Activated naive CD4-positive, alpha-beta T cell treated with anti-CD3 and anti-CD28 coated beads for 36 hours (primary cell): ENCODE measurements at places on chromosomes 5 and 9. TPM values are rescaled to one million over a fixed set of nuclear protein-coding genes. Genes with fewer than 3 reads are reported as not detected.

The CDC25C gene
- 26.6 TPM for total RNA-seq

The CRHBP gene
- not detected for total RNA-seq

The LCN1 gene
- total RNA-seq = not detected

The DNAH5 gene
- not detected for total RNA-seq

The NUP155 gene
- total RNA-seq = 79.2 TPM

The FOXB2 gene
- not detected for total RNA-seq

The PCDHB16 gene
- total RNA-seq = not detected

The MCIDAS gene
- 0.17 TPM for total RNA-seq

DNA sequence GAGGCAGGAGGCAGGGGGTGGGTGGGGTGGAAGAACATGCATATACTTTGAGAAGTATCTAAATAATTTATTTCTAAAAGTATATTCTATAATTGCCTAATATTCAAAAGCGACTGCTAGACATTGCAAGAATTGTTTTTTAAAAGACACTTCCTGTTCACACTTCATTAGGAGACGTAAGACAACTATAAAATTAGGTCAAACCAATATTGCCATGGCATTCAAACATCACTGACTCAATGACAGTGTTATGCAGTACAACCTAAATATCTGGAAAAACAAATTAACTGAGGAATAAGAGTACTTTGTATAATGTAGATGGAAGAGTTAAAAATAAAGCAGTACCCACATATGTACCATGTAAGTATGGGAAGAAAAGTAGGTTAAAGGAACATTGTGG is 4.5 kb downstream of the CCNH start:
- peaks cover 55% of the 10 kb centered on the region for H3K36me3 ChIP-seq
- H3K4me3 ChIP-seq = no peak overlapping the region
- H3K4me1 ChIP-seq = peaks cover 62% of the 10 kb centered on the region
- peak overlapping the region; percentile 73 for H3K27ac ChIP-seq

DNA sequence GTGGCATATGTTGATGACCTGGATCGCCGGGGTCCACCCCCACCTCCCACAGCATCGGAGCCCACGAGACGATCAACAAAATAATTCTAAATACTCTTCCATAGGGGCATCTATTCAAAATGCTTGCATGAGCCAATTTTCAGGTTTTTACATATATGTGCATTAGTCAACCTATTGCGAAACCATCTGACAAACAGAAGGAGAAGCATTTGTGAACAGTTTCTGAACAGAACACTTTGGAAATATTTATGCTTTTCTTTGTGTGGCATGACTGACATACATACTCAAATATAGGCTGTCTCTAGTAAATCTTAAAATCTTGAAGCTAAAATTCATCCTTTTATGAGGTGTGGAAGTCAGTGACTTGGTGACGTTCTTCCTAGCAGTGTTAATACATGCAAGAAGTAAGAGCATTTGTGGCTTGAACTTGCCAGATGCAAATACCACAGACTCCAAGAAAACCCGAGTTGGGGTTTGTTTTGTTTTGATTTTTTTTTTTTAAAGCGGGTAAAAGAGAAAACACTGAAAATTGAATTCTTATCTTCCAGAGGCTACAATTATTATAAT is 5.3 kb downstream of the GPR151 start:
- H3K4me1 ChIP-seq = no peaks in the 10 kb centered on the region
- peaks cover 35% of the 10 kb centered on the region for H3K36me3 ChIP-seq
- no peak overlapping the region for H3K4me3 ChIP-seq
- H3K27me3 ChIP-seq = no peaks in the 10 kb centered on the region
- no peak for DNase-seq

DNA sequence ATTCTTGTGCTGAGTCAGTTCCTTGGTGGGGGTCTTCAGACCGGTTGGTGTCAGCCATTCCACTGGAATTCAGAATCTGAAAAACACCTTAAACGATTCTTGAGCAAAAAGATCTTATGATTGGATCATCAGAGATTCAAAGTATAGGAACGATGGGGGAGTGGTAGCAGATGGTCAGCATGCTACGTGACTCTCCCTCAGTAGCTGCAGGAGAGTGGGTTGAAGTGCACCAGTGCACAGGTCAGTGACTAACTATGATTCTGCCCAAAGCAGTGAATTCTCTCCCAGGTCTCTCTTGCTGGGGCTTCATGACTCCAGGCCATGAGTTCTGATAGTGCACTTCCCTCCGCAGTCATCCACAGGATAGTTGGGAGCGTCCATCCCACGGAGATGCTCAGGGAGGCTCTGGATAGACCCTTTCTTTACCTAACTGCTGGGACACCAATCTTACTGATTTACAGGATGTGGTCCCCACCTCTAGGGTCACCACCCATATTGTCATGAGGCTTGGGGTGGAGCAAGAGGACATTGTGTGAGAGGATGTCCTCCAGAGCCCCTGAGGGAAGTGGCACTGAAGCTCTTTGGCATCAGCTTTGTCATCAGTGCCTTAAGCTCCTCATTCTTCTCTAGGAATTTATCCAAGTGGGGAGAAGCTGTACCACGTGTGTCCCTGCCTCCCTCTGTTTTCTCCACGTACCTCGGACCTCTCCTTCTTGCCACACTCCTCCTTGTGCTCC is 62.0 kb downstream of the RASGRF2 start:
- H3K4me3 ChIP-seq = no peak overlapping the region
- no peaks in the 10 kb centered on the region for H3K27me3 ChIP-seq
- DNase-seq = no peak
- H3K27ac ChIP-seq = no peak overlapping the region
- peaks cover 86% of the 10 kb centered on the region for H3K4me1 ChIP-seq

- no peaks in the 10 kb centered on the region for H3K4me1 ChIP-seq
- DNase-seq = no peak
- H3K4me3 ChIP-seq = no peak overlapping the region
- H3K27me3 ChIP-seq = peaks cover 11% of the 10 kb centered on the region
- no peak overlapping the region for H3K27ac ChIP-seq
Observed at GRCh38 chr5:174614500-174615135, 109.8 kb upstream of the MSX2 start.

GRCh38 chr5:131228646-131229045 is 35.2 kb upstream of the CDC42SE2 start:
- no peak for DNase-seq
- H3K36me3 ChIP-seq = no peaks in the 10 kb centered on the region
- H3K4me3 ChIP-seq = no peak overlapping the region
- H3K27me3 ChIP-seq = no peaks in the 10 kb centered on the region
- H3K4me1 ChIP-seq = peaks cover 18% of the 10 kb centered on the region
- no peak overlapping the region for H3K27ac ChIP-seq

DNA sequence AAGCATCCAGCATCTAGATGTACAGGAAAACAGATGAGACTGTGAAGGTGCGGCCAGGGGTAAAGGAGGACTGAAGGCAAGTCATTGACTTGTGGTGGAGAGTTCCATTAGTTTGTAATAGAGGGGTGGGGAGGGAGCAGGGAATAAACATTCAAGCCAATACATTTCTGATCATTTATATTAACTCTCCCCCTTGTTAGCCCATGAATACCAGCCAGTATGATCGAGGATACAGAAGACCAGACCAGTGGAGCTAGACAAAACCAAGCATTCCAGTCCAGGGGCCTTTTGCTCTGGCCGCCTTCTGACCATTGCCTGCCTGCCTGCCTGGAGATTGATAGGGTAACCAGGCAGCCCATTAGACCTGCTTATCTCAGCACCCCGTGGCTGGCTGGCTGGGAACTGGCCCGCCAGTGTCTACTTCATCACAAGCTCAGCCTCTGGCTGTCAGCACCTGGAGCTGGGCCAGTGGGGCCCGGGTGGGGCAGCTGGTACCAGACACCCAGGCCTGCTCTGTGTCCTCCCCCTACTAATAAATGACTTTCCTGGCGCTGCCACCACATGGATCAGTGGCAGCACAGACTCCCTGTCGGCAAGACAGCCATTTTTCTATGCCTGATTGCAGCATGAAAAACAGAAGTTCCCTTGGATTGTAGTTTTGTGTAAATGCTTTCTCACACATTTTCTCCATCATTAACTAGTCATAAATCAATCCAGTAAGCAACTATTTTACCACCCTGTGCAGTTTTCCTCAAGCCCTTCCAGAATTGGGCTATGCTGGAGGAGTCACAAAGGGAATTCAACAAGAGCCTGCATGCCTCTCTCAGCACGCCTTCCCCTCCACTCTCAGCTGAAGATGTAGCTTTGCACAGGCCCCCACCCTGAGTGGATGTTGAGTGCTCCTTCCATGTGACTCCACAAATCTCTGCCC is 181.3 kb downstream of the SNCAIP start:
- no peak overlapping the region for H3K4me3 ChIP-seq
- peaks cover 3% of the 10 kb centered on the region for H3K27me3 ChIP-seq
- no peak for DNase-seq

- H3K27me3 ChIP-seq = peaks cover 4% of the 10 kb centered on the region
- H3K36me3 ChIP-seq = no peaks in the 10 kb centered on the region
- no peak for DNase-seq
- H3K4me3 ChIP-seq = no peak overlapping the region
Observed at GRCh38 chr5:171427318-171428167, 8.1 kb downstream of the FGF18 start.

DNA sequence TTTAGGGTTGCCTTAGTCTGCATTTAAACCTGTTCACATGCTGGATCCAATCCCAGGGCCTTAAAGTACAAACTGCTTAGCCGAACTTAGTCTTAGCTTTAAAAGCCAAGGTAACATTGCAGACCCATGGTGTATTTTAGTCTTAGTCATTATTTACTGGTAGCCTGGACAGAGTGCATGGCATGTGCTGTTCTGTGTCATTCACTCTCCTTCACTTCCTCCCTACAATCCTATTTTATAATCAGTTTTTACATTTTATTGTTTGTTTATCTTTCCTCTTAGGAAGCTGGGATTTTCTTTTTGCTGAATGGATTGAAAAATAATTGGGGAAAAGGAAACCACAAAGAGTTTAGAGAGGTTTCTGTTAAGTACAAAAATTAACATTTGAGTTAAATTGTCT is 29.4 kb upstream of the TAL2 start:
- no peak overlapping the region for H3K27ac ChIP-seq
- no peaks in the 10 kb centered on the region for H3K4me1 ChIP-seq
- H3K36me3 ChIP-seq = peaks cover 22% of the 10 kb centered on the region
- no peak for DNase-seq
- H3K4me3 ChIP-seq = no peak overlapping the region

GRCh38 chr9:114488398-114489129 is 16.7 kb downstream of the WHRN start:
- no peak overlapping the region for H3K4me3 ChIP-seq
- H3K27ac ChIP-seq = no peak overlapping the region
- DNase-seq = no peak
- H3K27me3 ChIP-seq = no peaks in the 10 kb centered on the region
